ENCODE measurements at places on chromosomes 5 and 9.
A peak's percentile ranks its signal among the peaks of the same experiment; 100 is the strongest.

DNA sequence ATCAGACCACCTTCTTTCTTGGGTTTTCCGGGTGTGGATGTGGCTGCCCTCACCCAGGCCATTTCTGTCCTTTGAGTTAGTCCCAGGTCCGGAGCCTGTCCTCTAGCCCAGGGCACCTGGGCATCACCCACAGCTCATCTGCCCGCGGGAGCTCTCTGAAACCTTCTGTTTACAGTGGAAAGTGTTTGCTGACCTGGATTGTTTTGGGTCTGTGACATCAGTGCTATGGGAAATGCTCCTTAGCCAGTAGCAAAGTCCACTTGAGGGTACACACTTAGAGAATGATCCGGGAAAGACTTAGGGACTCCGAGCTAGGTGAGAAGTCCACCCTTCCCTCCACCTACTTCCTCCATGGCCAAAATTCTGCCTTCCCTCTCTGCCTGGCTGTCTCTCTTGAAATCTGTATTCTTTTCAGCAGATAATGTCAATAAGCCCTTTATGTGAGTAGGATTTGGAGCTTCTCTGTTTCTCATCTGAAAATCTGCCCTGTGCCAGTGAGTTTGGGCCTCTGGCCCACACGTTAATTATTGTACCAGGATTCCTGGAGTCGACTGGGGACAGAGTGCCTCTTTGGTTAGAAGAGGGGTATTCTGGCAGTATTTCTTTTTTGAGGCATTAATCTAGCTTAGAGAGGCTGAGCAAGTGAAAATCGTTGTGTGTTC lies 19.9 kb downstream of the ABLIM3 start:
- DNase-seq, result no peak

DNA sequence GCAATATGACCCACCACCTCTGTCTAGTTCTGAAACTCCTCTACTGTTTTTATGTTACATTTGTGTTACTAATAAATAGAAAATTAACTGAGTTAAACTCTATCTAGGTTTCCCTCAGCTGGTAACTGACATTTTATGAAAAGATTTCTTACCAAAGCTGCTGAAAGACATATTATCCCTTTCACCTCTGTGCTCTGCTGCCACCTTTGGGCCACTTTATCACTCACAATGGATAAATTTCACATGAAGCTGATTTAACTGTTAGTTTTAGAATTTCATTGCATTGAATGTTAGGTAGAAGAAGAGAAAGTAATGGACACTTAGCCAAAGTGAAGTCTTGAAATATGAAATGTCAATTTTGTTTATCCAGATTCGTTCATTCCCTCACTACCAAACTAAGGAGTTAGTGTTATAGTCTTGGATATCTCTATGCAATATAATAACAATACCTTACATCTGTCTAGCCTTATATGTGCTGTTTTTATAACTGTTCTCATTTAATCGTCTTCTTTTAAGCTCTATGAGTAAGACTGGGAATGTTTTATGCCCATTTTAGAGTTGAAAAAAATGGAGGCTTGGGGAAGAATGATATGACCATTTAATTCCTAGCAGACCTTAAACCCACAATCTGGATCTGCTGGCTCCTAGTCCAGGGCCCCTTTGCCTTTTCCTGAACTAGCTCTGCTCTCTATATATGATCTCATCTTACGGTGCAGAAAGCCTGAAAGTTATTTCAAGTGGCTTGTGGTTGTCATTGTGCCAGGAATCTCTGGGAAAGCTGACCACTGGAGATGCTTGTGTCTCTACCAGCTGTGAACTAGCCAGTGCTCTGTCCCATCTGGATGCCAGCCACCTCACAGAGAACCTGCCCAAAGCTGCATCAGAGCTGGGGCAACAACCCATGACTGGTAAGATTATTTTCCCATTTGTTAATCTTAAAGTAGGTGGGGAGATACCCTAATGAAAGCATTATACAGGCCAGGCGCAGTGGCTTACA lies 97.1 kb downstream of the GOLPH3 start:
- DNase-seq, result peak; percentile 12

- DNase-seq, result peak; percentile 73
Measured at GRCh38 chr9:128558431-128559310, 6.3 kb downstream of the SPTAN1 start.

DNA sequence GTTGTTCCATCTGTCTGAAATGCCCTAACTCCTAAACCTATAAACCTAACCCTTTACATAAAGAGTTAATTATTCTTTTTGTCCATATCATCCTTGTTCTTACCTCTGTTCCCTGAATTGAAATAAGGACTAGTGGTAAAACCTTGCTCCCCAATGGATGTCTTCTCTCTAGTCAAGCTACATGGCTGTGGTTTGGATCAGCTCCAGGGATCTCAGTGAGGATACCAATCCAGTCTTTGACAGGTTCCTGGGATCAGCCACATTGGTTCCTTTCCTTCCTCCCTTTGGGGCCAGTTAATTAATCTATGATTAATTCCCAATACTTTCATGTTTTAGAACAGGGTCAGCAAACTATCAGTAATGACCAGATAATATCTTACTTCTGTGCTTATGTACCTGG lies 151.6 kb downstream of the SIL1 start:
- no peak for DNase-seq

- no peak for DNase-seq
Measured at GRCh38 chr5:94021246-94021645, 279.8 kb upstream of the POU5F2 start.

DNA sequence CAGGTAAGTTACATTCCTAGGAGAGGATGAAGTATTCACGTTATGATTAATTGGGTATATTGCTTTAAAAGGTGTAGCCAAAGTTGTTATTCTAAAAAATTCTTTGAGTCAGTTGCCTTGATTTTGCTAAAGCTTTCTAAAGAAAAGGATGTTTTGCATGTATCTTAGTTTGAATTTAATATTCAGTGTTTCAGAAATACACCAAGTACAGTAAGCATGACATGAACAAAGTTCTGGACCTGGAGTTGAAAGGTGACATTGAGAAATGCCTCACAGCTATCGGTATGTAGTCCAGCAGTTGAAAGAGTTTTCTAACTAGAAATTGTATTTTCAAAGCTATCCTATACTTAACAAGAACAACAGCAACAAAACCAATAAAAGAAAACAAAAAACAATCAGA lies 14.2 kb downstream of the ANXA1 start:
- no peak for DNase-seq

- no peak for DNase-seq
Measured at GRCh38 chr9:137445930-137446431, 4.8 kb upstream of the ENTPD8 start.

- no peak for DNase-seq
Measured at GRCh38 chr9:129224618-129225489, 46.8 kb upstream of the IER5L start.

DNA sequence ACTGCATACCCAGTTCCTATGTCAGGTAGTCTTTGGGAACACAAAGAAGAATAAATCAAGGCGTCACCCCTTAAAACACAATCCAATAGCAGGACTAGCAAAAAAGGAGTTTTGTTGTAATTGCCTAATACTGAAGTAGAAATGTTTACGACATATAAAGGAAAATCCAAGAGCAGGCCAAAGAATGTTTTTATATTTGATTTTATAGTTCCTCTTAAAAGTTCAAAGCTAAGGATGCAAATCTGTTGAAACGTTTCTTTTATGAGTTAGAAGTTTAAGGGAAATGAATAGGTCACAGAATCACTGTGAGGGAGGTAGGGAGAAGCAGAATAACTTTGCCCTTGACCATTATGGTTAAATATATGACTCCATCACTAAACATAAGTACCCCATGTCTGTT lies 136.1 kb downstream of the PAM start:
- no peak for DNase-seq

DNA sequence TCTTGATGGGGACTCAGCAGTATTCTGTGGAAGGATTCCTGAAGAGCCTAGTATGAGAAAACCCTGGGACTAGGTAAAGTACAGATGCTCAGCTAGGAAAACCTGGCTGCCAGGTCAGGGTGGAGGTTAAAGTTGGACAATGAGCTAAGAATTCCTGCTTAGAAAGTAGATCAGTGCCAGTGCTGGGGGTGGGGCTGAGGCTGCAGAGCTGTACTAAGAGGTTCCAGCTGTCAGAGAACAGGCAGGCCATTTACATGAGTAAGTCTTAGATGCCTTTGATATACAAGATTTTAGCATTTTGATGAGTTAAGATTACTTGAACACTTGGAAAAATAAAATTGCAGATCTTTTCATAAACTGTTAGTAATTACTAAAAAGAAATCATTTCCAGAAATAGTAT lies 332.3 kb upstream of the NUDT12 start:
- no peak for DNase-seq

DNA sequence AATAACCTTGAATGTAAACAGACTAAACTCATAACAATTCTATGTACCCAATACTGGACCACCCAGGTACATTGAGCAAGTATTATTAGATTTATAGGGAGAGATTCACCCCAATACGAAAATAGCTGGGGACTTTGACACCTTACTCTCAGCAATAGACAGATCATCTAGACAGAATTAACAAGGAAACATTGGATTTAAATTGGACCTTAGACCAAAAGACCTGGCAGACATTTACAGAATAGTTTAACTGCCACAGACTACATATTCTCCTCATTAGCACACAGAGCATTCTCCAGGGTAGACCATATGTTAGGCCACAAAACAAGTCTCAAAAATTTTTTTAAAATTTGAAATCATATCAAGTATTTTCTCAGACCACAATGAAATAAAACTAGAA lies 397.4 kb downstream of the PIK3R1 start:
- DNase-seq, result no peak

GRCh38 chr5:4097199-4097598 lies 501.6 kb downstream of the IRX1 start:
- no peak for DNase-seq

GRCh38 chr9:27441741-27442070 lies 82.4 kb upstream of the IFNK start:
- no peak for DNase-seq

GRCh38 chr9:96554801-96555566 lies 64.7 kb downstream of the CDC14B start:
- DNase-seq, result no peak

GRCh38 chr5:150160448-150161081 lies 4.9 kb upstream of the PDGFRB start:
- DNase-seq, result no peak

GRCh38 chr5:151475388-151475787 lies 28.0 kb downstream of the SLC36A1 start:
- DNase-seq, result no peak

DNA sequence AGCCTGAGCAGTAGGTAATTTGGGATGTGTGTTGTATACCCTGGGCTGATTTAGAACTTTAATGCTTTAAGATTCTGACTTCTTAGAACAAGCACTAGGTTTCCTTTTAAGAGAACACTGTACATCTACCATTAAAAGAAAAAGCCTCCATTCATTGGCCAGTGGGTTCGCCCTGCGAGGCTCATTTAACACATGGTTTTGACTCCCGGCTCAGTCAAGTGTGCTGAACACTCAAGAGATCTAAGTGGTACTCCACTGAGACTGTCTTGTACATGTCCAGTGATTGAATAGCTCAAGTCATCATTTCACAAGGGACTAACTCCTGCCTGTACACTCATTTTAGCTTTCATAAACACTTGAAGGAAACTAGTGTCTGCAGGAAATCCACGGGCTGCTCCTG lies 3.9 kb downstream of the FUBP3 start:
- no peak for DNase-seq

GRCh38 chr9:93897075-93897970 lies 57.8 kb downstream of the BARX1 start:
- no peak for DNase-seq

- no peak for DNase-seq
Measured at GRCh38 chr9:108078811-108079210, 589.2 kb upstream of the KLF4 start.

DNA sequence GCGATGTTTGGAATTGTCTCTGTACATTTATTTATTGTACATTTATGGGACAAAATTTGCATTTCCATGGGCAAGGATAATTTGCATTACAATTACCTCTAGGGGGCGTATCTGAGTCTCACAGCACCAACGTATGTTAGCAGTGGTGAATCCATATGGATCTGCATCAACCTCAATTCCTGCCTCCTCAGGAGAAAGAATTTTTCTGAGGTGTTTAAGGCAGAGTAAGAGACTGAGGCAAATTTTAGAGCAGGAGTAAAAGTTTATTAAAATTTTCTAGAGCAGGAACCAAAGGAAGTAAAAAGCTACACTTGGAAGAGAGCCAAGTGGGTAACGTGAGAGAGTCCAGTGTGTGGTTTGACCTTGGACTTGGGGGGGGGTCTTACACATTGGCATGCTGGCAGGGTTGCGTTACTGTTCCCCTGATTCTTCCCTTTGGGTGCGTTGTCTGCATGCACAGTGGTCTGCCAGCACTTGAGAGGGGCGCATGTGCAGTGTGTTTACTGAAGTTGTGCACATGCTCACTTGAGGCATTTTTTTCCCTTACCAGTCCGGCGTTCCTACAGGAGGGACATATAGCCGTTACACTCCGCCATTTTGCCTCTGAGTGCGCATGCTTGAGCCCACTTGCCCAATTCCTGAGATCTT lies 21.0 kb upstream of the RAB14 start:
- DNase-seq, result peak; percentile 41

DNA sequence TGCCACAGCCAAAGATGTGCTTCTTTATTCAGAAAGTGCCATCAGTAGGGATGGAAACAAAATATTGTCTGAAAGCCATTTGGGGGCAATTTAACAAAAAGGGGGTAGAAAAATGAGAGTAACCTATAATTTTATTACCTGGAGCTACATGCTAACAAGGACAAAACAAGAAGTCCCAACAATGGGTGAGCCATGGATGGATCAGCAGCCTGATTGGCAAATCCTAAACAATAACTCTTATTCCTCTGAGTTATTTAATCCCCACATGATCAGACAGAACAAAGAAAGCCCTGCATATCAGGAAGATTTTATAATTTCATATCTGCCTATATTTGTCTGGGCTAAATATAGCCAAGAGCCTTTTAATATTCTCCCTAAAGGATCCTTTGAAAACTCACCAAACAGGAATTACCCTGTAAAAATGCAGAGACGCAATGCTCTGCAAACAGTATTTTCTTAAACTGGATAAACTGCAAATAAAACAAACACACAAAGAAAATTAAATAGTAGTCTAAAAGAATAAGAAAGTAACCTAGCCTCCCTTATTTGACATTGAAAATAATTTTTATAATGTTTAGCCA lies 483.4 kb downstream of the ZNF608 start:
- DNase-seq, result no peak

Data from NCI-H1105 (cell line).